ENCODE measurements at places on chromosomes 6 and 20.
A peak's percentile ranks its signal among the peaks of the same experiment; 100 is the strongest.

DNA sequence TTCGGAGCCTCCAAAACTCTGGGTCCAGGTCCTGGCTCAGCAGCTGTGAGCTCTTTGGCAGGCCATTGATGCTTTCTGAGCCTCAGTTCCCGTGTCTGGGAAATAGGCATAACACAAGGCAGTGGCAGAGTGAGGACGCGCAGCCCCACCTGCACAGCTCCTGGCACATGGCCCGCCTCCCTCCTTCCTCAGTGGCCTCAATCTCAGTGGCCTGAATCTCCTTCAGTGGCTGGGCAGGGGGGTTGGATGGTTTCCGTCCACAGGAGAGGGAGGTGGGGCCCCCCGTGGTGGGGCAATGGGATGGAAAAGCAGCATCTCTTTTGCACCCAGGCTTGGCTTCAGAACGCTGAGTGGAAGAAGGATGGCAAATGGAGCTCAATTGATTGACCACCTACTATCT, 5.1 kb downstream of the RSPO4 start:
- no peak for DNase-seq

DNA sequence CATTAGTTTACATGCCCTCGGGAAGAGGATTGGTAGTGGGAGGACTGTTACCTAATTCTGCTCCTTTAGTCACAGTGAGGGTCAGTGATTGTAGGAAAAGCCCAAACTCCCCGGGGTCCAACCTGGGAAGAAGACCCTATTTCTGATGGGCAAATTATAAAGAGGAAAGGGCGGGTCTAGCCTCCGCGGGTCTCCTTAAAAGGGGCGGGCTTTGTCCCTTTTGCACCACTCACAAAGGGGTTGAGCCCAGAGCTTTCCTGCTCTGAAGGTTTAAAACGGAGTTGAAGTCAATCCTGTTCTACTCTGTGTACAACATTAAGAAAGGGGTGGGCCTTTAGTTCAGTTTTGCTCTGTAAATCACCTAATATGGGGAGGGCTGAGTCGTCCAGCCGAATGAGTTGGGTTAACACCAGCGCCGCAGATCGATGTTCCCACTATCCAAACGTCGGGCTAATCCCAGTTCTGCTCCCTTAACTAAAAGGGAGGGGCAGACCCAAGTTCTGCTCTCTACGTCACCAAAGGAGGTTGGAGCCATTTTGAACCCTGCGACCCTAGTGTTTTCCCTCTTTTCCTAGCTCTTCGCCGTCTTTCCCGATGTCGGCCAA, 920 bp upstream of the RNF5 start:
- DNase-seq: peak; percentile 43

GRCh38 chr20:44664131-44664530, 12.6 kb upstream of the ADA start:
- DNase-seq: peak; percentile 89

GRCh38 chr20:44422083-44422482, 53.6 kb upstream of the TTPAL start:
- DNase-seq: peak; percentile 17

DNA sequence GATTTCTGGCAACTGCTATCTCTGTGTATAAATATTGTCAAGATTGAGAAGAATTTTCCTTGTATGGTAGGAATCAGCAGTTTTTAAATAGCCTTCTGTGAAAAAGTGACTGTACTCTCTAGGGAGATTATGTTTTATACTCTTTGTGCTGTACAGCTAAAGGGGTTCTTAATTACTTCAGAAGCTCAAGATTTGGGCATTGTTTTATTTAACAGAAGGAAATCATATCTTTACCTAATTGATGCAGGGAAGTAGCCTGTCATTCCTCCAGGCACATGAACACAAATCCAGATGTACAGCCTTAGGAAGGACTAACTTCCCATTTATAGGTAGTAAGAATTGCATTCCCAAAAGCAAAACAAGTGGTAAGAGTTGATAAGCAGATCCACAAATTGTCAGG, 1.3 kb downstream of the CALHM5 start:
- no peak for DNase-seq

DNA sequence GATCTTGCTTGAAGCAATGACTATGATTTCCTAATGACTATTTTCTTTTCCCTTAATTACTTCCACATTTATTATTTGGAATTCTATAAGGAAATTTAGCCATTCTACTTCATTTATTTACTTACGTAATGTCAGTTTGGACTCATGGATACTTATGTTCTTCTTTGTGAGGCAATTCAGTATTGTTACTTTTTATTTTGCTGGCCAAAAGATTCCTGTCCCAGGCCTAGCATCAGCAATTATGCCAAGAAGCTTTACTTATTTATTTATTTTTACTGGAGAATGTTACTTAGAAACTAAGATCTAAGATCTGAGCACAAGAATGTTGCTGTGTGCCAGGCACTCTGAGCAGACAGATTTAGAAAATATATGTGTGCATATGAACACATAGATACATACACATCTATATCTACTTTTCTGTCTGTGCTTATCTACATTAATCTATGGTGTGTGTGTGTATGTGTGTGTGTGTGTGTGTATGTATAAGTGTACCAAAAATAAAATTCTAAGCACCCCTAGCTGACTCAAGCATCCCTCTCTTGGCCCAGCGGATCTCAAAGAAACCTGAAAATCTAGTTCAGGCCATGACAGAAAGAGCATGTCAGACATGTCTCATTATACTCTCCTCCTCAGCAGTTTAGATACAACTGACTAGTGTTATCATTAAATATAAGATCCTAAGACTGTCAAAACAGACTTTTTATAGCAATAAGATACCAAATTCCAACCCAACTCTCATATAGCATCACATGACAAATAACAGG, 640.0 kb upstream of the GJE1 start:
- no peak for DNase-seq

DNA sequence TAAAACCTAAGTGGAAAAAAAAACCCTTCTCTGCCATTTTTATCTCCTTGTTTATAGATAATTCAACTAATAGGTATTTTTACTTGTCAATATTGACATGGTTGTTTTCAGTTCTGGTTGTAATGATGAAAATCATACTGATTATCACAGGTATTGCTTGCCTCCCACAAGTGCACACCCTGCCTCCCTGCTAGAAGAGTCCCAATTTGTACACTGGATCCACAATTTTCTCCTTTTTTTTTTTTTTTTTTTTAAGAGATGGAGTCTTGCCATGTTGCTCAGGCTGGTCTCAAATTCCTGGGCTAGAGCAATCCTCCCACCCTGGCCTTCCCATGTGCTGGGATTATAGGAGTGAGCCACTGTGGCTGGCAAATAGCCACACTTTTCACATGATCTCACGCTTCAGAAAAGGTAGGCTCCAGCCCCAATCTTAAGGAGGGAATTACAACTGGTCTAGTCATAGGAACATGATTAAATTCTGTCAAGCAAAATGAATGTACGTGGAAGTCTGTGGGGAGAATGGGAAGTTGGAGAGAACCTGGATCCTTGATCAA, 12.3 kb downstream of the DYNLT2 start:
- no peak for DNase-seq

- no peak for DNase-seq
These were observed 3.6 kb upstream of the BAK1 start for GRCh38 chr6:33583591-33584155.

DNA sequence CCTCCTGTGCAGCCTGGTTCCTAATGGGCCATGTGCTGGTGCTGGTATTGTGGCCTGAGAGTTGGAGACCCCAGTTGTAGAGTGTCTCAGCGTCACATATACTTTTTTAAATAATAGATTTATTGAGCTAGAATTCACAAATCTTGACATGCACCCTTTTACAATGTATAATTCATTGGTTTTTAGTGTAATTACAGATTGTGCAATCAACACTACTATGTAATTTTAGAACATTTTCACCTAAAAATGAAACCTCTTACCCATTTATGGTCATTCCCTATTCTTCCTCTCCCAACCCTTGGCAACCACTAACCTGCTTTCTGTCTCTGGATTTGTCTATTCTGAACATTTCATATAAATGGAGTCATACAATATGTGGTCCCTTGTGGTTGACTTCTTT, 10.6 kb downstream of the PRIM2 start:
- no peak for DNase-seq

DNA sequence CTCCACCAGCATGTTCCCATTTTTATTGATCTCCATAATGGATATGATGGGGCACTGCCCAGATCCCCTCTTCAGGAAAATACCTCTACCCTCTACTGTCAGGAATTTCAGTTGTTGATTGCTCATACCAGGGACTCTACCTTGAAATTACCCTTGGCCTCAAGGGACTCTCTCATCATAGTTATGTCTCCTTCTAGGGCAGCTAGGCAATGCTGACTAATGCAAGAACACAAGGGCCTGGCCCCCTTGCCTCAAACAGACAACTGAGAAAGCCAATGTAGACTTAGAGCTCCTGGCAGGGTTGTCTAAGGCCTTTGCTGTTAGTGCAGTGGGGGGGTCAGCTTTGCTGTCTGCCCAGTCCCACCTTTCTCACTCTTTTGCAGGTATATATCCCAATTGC, 493.1 kb downstream of the BTBD3 start:
- no peak for DNase-seq

DNA sequence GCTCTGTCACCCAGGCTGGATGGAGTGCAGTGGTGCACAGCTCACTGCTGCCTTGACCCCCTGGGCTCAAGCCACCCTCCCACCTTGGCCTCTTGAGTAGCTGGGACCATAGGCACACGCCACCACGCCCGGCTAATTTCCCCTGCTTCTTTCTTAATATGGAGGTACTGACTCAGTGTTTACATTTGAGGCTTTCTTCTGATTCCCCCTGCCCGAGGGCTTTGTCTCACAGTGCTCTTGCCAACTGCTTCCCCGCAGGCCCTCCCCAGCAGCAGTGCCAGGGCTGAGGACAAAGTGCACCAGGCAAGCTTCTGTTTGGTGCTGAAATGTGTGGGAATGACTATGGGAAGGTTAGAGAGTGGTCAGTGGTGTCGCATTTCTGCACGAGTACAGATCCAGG, 34.8 kb downstream of the NR2E1 start:
- no peak for DNase-seq

GRCh38 chr6:167836721-167837120, 10.0 kb downstream of the AFDN start:
- DNase-seq: no peak

DNA sequence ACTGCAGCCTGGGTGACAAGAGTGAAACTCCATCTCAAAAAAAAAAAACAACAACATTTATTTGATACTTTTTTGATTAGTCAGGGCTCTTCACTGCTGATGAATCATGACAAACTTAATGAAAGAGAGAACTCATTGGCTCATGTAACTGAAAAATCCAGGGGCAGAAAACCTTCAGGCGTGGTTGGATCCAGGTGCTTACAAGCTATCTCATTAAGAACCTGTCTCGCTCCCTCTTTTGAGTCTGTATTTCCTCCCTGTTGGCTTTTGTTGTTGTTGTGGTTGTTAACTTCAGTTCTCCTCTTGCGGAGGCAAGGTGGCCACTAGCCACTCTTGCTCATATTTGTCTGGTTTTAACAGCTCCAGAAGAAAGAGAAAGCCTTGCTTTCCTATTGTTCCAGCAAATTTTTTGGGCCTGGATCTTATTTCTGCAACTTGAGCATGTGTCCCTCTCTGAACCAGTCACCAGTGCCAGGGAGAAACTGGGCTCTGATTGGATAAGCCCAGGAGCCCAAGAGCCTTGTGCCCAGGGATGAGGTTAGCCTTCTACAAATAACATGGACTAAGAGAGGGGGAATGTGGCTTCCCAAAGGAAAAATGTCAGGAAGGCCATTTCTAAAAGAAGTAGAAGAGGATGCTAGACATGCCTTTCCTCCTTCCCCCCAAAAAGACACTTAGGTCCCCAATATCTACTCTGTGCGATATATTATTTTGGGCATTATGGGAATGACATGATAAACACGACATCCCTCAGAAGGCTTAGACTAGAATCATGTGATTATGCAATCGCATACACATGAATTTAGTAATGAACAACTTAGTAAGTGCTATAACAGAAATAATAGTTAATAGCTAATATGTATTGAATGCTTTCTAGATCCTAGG, 64.5 kb downstream of the PHACTR2 start:
- peak; percentile 9 for DNase-seq

GRCh38 chr6:169824021-169824420, 72.6 kb downstream of the ERMARD start:
- no peak for DNase-seq

- DNase-seq: peak; percentile 34
These were observed 1.6 kb upstream of the LY86 start for GRCh38 chr6:6586671-6587526.

- DNase-seq: peak; percentile 54
These were observed 96.8 kb downstream of the PHACTR1 start for GRCh38 chr6:12813321-12813720.

- no peak for DNase-seq
These were observed 162.2 kb downstream of the TBXT start for GRCh38 chr6:166005401-166005943.

GRCh38 chr6:20319520-20320357, 81.9 kb upstream of the E2F3 start:
- DNase-seq: peak; percentile 99

- peak; percentile 89 for DNase-seq
These were observed 120.5 kb upstream of the PRSS16 start for GRCh38 chr6:27126815-27127537.

DNA sequence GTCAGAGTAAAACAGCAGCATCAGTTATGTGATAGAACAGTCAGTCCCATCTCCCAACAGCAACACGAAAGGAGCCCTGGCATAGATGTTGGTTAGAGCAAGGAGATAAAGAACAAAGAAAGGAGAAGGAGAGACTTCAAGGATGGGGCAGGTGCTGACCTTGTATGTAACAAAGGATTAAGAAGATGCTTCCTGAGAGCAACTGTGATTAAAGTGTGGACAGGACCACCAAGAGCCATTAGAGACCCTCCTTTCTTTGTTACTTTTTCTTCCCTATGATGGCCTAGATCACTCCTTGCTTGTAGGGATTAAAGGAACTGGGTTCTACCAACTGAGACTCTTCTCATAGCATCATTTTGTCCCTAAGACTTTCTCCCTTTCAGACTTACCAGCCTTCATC, 75.2 kb upstream of the GPR6 start:
- DNase-seq: no peak

DNA sequence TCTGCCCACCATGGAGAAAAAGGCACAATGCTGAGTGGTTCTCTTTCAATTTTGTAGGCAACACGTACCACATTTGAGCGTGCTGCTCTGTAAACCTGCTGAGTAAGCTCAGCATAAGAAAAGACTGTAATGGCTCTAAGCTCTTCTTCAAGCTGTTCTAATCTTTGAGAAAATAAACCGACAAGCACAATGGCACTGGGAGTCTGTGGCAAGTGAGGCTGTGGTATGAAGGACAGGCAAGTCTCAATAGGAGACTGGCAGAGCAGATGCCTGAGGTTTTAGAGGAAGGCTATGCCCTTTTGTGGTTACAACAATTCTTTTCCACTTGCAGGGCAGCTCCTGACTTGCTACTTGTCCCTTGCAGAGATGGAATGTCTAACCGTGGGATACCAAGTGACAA, 136.7 kb upstream of the EXOC2 start:
- DNase-seq: no peak

DNA sequence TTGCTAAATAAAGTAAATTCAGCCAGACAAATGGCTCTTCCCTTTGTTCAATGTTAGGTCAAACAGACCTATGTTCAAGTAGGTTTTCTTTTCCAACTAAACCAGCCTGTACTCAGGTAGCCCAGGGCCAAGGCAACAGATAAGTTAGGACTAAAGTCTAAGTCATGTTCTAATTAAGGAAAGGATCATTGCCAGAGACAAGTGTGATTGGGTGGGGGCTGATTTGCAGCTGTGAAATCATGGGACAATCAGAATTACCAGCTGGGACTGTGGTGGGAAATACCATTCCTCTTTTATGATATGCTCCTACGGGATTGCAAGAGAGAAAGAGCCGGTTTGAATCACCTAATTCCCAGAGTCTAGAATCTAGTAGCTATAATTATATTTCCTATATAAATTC, 4.2 kb upstream of the FBXO30 start:
- DNase-seq: no peak

- no peak for DNase-seq
These were observed 68.5 kb upstream of the DUSP22 start for GRCh38 chr6:223763-224162.

GRCh38 chr6:112254921-112255320, 554 bp upstream of the LAMA4 start:
- DNase-seq: no peak

All from MV-4-11 (cell line).